ENCODE measurements at places on chromosomes 12 and 14.

DNA sequence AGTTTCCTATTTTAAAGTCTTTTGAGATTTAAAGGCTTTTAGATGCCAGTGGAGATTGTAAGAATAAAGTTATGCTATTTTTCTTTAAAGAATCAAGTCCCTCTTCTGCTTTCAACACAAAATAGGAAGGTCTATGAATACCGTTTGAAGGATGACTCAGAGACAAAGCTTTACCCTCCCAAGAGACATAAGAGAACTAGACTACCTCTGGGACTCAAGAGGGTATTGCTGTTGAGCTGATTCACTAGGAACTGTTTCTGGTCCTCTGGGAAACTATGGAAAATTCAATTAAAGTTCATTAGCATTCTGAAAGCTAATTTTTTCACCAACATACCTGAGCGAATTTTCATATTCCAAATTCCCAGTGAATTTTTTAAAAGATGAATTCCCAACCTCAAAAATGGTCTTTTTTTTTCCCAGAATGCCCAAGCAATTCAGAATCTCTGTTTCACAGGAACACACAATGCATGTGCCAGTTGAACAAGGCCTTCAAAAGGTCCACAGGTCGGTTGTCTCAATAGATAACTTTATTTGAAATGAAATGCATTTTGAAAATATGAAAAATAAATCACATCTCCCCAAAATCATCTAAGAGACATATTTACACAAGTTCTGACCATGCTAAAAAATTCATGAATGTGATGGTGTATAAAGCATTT lies 6.5 kb downstream of the PHLDA1 start:
- DNase-seq = peak; percentile 80

DNA sequence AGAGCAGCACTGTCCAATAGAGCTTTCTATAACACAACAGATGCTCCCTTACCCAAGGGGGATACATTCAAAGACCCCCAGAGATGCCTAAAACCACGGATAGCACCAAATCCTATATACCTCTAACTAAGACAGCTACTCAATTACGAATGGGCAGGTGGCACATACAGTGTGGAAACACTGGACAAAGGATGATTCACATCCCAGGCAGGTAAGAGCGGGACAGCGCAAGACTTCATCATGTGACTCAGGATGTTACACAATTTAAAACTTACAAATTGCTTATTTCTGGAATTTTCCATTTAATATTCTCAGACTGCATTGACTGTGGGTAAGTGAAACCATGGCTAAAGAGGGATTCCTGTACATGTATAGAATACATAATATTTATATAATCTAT lies 5.5 kb upstream of the HCFC2 start:
- no peak for DNase-seq

DNA sequence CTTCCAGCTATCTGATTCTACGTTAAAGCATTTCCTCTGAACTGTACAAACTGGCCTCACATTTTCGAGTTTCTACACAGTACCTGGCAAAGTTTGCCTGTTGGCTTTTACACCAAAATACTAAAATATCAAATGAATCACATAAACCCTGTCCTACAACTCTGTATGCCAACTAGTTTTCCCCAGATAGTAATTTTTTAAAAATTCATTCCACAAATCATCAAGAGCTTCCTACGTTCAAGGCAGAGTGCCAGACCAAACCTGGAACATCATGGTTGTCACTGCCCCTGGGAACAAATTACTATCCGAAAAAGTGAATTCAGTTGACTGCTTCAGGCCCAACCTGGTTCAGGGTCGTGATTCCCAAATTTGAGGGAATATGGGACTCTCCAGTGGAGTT lies 2.1 kb downstream of the TMEM30B start:
- DNase-seq = no peak

GRCh38 chr12:70849265-70849960 lies 71.1 kb downstream of the PTPRR start:
- DNase-seq = no peak

DNA sequence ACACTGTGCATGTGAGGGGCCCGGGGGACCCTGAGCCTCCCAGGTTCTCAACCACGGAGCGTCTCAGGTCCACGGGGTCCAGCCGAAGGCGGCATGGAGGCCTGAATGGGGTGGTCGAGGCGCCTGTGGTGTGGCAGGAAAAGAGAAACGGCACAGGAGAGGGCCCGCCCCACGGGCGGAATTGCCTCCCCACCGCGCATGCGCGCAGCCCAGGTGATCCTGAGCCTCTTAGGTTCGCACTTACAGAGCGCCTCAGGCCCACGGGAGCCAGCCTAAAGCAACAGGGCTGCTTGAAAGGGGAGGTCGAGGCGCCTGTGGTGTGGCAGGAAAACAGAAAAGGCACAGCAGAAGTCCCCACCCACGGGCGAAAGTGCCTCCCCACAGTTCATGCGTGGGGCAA lies 311.0 kb downstream of the ALG10 start:
- no peak for DNase-seq

- no peak for DNase-seq
Observed at GRCh38 chr12:50519353-50519752, 14.6 kb downstream of the DIP2B start.

GRCh38 chr12:109715310-109716091 lies 1.9 kb downstream of the FAM222A start:
- no peak for DNase-seq

DNA sequence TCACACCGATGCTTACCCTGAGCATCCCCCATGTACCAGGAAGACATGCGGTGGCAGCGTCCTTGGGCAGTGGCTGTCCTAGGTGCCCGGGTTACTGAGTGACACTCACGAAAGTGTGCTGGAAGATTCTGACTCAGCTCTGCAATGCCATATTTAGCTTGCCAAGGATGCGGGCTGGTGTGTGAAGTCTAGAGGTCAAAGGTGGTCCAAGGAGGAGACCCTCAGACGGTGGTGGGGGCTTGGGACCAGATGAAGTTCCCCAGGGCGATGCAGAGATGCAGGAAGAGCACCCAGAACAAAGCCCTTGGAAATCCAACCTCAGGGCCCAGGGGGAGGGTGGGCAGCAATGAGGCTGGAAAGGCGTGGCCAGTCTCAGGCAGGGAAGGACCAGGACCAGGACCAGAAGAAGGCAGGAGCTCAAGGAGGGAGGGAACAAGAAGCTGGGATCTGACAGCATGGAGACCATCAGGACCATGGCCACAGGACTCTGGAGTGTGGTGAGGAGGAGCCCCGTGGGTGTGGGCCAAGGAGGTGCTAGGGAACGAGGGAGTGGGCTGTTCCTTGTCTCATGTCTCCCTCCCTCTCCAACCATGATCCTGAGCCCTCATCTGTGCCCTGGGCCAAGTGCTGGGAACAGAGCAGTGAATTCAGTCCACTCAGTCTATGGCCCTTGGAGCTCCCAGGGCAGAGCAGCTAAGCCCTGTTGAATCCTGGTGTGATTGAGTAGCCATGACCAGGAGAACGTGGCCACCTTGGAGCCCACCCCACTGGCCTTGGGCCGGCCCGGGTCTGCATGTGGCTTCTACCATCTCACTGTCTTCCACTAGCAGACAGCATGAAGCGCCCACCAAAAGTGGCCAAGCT lies 310.1 kb upstream of the DIO3 start:
- no peak for DNase-seq

DNA sequence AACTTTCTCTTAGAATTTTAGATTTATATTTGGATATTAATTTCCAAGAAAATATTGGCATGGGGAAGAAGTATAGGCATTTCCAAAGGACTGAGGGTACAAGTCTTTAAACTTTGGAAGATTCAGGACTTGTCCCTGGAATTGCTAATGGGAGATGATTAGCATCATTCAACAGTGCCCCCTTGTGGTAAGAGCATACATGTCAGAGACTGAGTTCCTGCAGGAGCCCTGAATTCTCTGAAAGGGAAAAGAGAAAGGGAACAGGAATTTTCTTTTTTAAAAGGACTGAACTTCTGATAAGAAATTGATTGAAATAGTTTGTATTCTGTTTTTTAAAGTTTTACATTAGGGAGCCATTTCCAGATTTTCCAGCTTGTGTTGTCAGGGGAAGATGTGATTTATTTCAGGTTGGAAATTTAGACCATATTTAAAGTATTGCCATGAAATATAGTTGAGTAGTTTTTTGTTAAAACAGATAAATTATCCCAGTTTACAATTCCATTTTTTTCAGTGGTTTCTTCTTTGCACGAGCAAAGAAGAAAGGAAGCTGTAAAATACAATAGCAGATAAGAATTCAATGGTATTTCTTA lies 44.0 kb upstream of the REP15 start:
- no peak for DNase-seq

DNA sequence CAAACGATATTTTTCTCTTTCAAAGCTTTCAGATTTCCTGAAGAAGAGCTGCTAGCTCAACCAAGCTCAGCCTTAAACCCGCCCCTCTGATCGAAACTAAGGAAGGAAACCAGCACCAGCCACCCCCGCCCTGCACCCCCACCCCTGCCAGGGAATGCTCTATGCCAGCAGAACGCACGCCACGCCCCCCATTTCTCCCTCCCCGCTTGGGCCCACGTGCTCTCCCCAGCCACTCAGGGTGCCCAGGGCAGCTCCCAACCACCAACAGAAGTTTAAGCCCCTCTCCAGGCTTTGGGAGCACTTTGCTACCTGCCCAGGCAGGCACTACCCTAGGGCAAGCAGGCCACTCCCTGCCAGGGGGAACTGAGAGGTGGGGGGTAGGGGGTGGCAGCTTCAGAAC lies 18.8 kb upstream of the KRT78 start:
- peak; percentile 32 for DNase-seq

GRCh38 chr12:62335057-62335456 lies 74.9 kb downstream of the USP15 start:
- DNase-seq = no peak

GRCh38 chr12:101963697-101964096 lies 86.3 kb downstream of the DRAM1 start:
- no peak for DNase-seq

DNA sequence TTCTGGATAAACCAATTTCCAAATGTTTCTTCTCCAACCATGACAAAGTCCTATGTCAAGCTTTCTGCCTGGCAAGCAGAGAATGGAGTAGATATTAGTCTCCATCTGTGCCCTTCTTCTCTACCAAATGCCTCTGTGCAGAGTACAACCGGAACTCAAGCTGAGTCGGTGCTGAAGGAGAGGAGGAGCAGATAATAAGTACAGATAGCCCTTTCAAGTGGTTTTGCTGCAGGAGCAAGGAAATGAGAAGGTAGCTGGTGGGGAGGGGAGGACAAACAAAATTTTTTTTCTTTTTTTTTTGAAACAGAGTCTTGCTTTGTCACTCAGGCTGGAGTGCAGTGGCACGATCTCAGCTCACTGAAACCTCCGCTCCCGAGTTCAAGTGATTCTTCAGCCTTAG lies 14.2 kb upstream of the HELB start:
- DNase-seq = no peak
